H7 (cell line): ENCODE measurements at places on chromosomes 4 and X. TPM values are rescaled to one million over a fixed set of nuclear protein-coding genes. Genes with fewer than 3 reads are reported as not detected.

Gene CT47B1
- not detected in 2 replicates for total RNA-seq

Gene FGA
- total RNA-seq, result not detected in 2 replicates

Gene SMIM43
- total RNA-seq, result not detected in 2 replicates

Gene HMX1
- 2.0 and 4.4 TPM in 2 replicates for total RNA-seq

Gene TRAM1L1
- total RNA-seq, result 1.9 and 2.9 TPM in 2 replicates

Gene STAP1
- total RNA-seq, result not detected in 2 replicates
